GM12878 (cell line): ENCODE measurements at places on chromosomes 12 and 14. TPM values are rescaled to one million over a fixed set of nuclear protein-coding genes. Genes with fewer than 3 reads are reported as not detected.

FAM90A1 gene
- 0.62 and 0.66 TPM in 2 replicates for total RNA-seq

DNA sequence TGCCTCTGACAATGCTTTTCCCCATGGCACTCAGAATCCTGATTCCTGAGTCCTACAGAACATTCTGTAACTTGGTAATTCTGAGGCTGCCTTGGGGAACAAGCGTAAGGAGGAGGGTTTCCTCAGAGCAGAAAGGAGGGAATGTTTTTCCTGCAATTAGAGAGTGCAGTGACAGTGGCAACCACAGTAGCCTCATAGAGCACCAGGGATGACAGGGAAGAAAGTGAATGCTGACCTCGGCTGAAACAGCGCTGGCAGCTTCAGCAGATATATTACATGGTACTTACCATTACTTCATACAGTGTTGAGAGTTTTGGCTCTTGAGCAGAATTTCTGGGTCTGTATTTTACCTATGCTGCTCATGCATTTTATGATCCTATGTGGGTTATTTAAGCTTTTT lies 757.1 kb downstream of the NRXN3 start:
- no peak for DNase-seq

DNA sequence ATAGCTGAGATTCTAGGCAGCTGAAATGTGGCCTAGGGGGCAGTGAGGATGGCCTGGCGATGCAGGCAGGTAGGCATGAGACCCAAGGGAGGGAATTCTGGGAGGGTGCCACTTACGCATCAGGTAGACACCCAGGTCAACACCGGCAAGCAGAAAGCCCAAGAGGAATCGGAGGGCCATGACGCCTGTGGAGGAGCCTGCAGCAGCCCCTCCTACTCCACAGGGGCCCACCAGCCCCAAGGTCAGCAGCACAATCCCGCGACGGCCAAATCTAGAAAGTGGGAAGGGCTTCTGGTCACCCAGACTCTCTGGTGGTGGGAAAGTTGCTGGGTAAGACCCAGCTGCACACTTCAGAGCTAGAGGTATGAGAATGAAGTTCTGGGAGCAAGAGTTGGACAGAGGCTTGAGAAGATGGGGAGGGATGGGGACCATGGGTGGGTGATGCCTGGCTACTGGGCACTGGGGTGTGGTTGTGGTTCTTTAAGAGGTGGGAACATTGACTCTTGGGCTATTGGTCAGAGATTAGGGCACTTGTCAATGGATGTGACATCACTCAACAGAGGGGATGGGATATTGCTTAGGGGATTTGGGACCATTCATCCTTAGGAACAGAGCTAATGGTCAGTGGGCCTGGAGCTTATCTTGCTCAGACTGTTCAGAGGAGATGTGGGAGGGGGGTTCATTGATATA lies 3.4 kb downstream of the SLC22A17 start:
- no peak for DNase-seq

- no peak for DNase-seq
These were observed 33.0 kb downstream of the SRRM4 start for GRCh38 chr12:119014368-119014767.

DNA sequence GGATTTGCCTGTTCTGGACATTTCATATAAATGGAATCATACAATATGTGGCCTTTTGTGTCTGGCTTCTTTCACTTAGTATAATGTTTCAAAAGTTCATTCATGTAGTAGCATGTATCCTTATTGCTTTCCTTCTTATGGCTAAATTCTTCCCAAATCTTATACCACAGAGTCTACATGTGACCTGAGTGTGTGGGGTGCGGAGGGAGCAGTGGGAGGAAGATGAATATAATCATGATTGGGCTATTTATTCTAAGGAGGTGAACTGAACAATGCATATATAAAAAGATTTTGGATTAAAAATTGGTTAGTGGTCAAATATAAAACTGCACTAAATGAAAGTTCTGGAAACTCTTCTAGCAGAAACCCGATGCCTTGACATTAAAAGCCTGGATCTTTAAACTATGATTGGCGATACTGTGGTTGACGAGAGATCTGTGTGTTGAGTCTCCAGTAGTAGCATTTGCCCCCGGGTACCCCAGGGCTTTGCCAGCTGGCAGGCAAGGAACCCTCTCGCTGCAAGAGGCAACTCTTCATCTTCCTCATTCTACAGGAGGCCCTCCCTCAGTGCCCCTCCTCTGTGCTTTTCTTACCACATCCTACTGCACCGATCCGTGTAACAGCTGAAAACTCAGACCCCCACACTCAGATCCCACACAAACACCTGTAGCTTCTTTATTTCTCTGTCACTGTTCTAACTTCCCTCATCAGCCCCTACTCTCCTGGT lies 2.6 kb downstream of the CYP46A1 start:
- DNase-seq = no peak

DNA sequence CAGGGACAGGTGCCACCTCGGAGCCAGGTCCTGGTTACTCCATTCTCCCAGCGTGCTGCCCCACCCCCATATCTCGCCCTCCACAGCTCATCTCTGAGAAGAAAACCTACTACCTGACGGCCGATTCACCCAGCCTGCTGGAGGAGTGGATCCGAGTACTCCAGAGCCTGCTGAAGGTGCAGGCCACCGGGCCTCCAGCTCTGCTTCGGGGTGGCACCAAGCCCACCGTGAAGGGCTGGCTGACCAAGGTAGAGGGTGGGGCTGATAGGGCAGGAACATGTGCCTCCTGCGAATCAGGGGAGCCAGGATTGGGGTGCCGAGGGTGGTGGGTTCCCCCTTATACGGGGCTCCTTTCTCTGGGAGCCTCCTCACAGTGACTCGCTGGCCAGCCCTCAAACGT lies 25.9 kb downstream of the PIGH start:
- no peak for DNase-seq

DNA sequence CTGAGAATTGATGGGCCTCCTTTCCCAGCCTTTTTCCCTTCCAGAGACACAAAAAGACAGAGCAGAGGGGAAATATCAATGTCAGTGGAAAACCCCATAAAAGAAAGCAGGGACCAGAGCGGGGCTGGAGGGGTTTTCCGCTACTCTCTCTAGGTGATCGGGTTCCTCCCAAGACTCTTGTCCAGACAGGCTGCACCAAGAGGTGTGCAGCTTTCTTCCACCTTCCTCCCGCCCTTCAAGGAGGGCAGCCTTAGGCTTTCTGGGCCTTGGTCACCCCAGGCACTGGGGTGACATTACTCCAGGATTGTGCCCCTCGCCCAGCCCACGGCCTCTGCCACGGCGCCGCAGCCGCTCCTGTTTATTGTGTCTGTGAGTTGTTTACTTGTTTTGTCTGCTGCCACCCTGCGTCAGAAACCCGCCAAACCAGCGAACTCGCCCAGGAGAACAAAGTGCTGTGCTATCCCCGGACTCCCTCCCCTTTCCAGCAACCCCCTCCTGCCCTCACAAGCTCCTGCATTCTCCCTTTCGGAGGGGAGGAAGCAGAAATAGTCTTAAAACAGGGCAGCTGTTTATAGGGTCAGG lies 6.7 kb upstream of the HOXC6 start:
- DNase-seq = no peak

SOAT2 gene
- total RNA-seq = 1.6 and 1.9 TPM in 2 replicates

SMOC1 gene
- 0.26 TPM in 1 of 2 replicates, not detected in the other for total RNA-seq

LUM gene
- 0.31 and 0.37 TPM in 2 replicates for total RNA-seq

RNASE3 gene
- total RNA-seq = not detected in 2 replicates

- DNase-seq = no peak
These were observed 58.4 kb downstream of the IGF1 start for GRCh38 chr12:102421802-102422583.

DNA sequence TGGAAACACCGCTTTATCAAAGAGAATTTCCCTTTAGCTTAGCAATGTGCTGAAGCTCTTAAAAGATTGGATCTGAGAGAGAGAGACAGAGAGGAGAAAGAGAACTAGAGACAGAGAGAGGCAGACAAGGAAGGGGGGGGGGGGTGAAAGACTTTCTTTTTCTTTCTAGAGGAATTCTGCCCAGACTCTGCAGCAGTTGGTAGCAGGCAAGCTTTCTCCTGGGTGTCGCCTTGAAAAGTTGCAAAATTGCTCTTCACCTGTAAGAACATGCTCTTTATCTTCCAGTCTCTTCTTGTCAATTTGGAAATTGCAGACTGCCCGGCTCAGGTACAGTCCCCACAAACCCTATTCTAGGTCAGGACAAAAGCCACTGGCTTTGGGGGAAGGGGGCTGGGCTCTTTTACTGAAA lies 2.9 kb upstream of the OTX2 start:
- no peak for DNase-seq

MANSC4 gene
- total RNA-seq = 0.21 TPM in 1 of 2 replicates, not detected in the other

BHLHE41 gene
- total RNA-seq = 0.13 and 0.45 TPM in 2 replicates

TEAD4 gene
- total RNA-seq = 0.33 and 0.37 TPM in 2 replicates

GRCh38 chr14:77880056-77880455 lies 80.1 kb downstream of the ADCK1 start:
- DNase-seq = no peak

HOTAIR gene
- total RNA-seq = not detected in 2 replicates

DNA sequence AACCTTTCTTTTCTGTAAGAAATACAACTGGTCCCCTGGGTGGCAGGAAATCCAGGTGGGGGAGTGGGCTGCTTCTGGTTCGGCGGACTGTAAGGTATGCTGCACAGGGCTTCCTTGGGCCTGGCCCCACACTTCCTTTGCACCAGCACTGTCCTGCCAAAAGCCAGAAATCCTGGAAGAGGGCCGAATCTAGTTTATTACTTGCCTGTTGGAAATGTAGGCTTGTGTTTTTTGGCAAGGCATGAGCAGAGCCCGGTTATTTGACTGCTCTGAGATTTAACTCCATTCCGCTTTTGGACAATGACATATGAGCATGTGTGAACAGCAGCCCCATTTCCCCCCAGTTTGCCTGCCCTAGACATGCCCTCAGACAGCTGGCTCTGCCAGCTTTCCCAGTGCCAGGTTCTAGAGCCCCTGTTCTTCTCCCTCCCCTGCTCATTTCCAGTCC lies 86.6 kb downstream of the BORCS5 start:
- no peak for DNase-seq

MGAT4C gene
- not detected in 2 replicates for total RNA-seq

- no peak for DNase-seq
These were observed 175.5 kb downstream of the TMTC2 start for GRCh38 chr12:82862069-82862841.

DNA sequence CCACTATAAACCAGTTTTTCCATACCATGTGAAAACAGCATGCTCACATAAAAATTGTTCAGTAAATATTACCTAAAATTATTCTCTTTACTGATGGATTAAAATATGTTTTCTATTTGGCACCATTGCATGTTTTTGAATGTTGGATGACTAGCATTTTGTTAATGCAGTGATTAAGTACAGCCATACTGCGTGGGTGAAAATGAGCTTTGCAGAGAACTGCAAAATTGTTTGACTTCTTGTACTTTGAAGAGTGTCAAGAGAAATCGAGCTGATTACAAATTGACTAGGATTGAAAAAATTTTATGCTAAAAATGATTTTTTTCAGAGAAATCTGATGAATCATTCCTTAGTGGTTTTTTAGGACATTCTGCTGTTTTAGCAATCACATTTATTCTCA lies 452.9 kb downstream of the RPL10L start:
- DNase-seq = no peak

GRCh38 chr12:85627584-85627983 lies 208.6 kb downstream of the RASSF9 start:
- DNase-seq = no peak

DNA sequence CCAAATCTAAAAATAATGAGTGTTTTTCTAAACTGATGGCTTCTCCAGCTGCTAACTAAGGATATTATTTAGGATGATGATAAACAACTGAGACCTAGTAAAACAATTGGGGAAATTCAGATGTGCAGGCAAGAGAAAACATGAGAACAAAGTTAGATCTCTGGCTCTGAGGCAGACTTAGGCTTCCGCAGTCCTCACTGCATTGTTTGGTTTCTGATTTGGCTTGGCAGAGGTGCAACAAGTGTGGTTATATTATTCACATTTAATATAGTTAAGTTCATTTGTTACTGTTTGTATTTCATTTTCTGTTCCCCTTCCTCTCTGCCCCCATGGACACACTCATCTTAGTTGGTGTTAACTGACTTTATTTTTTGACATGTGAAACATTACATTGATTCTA lies 30.2 kb upstream of the NR1H4 start:
- DNase-seq = no peak

CLEC4C gene
- 3.7 and 3.8 TPM in 2 replicates for total RNA-seq

TCHP gene
- total RNA-seq = 15.0 and 15.2 TPM in 2 replicates

POTEG gene
- total RNA-seq = 1.6 and 1.7 TPM in 2 replicates

ESPL1 gene
- total RNA-seq = 54.4 and 61.9 TPM in 2 replicates

SRRM4 gene
- total RNA-seq = not detected in 2 replicates

GRCh38 chr14:91129261-91129660 lies 15.4 kb downstream of the DGLUCY start:
- no peak for DNase-seq

CCDC184 gene
- not detected in 2 replicates for total RNA-seq

GRCh38 chr12:49885118-49885517 lies 18.6 kb downstream of the FAIM2 start:
- no peak for DNase-seq

DNA sequence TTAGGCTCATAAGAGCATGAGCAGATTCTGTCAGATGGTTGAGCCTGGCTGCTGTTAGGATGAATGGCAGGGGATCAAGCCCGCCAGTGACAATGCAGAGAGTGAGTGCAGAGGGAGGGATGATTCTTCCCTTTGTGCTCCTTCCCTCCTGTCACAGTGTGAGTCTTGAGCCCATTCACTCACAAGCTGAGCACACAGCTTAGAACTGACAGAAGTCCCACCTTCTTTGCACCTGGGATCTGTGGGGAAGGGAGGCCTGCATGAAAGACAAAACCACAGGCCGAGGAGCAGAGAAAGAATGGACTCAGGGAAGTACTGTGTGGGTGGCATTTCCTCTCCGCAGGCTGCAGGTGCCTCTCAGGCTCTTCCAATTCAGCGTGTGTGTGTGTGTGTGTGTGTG lies 160.6 kb downstream of the KCNA5 start:
- no peak for DNase-seq

DNA sequence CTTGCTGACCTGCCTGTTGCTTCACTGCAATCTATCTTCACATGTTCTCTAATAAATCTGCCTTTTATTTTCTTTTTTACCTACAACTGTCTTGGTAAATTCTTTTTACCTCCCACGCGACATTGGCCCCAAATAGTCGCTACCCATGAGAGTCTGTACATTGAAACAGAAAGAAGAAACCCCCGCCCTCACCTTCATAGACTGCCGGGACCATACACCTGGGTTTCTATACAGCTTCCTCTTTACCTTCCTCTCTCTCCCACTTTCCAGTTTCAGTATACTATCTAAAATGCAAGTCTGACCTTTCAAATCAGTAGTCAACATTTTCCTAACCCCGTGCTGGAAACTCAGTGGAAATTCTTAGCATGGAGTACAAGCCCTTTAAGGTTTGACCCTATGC lies 4.8 kb downstream of the SLC8A3 start:
- DNase-seq = no peak

CCNT1 gene
- 36.2 and 37.3 TPM in 2 replicates for total RNA-seq

- DNase-seq = no peak
These were observed 176.8 kb downstream of the APAF1 start for GRCh38 chr12:98821866-98822265.

GRCh38 chr12:58927120-58927519 lies 6.8 kb upstream of the LRIG3 start:
- DNase-seq = no peak

DNA sequence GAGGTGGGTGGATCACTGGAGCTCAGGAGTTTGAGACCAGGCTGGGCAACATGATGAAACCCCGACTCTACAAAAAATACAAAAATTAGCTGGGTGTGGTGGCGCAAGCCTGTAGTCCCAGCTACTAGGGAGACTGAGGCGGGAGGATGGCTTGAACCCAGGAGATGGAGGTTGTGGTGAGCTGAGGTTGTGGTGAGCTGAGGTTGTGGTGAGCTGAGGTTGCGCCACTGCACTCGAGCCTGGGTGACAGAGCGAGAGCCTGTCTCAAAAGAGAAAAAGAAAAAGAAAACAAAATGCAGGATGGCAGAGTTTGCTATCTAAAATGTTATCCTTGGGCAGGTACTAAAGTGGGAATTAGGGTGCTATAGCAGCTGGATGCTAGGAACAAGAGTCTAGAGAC lies 10.8 kb upstream of the GPRC5A start:
- DNase-seq = no peak
